ENCODE measurements at places on chromosomes 13 and 19.

DNA sequence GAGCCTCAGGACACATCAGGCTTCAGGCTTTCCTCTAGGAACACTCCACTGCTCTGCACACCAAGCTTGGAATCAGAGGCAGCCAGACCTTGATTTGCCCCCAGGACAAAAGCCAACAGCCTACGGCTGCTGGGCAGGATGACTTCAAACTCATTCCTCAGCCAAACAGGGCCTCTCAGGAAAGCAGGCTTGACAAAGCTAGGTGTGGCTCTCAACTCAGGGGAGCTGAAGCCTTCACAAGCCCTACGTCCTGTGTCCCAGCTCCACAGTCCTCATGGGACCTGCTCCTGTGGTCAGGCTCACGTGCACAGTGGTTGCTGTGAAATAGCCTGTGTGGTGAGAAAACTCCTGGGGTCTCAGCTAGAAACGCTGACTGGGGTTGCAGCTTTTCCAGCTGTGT lies 398.9 kb upstream of the ZNF507 start:
- no peak for DNase-seq

DNA sequence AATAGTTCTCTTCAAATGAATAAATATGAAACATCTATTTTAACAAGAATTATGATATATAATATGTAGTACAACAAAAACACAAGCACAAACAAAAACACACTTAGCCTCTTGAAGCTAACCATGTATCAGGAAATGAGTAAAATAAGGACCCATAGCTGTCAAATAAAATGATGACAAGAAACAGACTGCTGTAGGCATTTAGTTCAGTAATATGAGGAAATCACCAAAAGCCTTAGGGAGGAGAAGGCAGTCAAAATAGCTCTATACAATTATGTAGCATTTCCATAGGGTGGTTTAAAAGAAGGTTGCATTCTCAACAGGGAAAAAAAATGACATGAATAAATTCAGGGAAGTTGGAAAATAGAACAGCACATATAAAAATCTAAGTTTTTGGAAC lies 163.4 kb downstream of the PCDH20 start:
- DNase-seq: no peak

- no peak for DNase-seq
These were observed 21.7 kb downstream of the EDNRB start for GRCh38 chr13:77896977-77897376.

DNA sequence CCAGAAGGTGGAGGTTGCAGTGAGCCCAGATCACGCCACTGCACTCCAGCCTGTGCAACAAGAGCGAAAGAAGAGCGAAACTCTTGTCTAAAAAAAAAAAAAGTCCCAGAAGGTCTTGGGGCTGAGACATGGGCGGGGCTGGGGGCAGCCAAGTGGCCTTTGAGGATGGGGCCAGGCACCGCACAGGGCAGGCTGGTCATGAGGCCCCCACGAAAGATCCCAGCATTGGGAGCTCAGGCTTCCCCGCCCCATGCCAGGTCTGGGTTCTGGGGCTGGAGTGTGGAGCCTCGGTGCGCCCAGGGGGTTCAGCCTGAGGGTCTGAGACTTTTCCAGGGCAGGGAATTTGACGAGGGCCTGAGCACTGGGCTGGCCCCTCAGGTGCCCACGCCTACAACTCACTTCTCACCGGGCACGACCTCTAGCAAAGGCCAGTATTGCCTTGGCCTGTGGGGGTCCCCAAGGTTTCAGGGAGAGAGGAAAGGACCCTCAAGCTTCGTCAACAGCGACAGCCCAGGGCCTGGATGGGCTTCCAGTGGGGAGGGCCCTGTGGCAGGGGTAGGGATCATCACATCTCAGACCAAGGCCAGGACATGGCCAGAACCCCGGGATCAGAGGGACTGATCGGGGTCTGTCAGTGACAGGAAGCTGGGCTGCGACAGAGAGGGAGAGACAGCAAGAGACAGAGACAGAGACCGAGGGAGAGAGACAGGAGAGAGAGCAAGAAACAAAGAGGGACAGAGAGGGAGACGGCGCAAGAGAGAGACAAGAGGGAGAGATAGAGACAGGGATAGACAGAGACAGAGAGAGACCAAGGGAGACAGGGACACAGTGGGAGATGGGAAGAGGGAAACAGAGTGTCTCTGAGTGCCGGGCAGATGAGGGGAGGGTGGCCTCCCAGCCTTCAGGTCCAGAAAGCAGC lies 7.5 kb upstream of the MEX3D start:
- no peak for DNase-seq

DNA sequence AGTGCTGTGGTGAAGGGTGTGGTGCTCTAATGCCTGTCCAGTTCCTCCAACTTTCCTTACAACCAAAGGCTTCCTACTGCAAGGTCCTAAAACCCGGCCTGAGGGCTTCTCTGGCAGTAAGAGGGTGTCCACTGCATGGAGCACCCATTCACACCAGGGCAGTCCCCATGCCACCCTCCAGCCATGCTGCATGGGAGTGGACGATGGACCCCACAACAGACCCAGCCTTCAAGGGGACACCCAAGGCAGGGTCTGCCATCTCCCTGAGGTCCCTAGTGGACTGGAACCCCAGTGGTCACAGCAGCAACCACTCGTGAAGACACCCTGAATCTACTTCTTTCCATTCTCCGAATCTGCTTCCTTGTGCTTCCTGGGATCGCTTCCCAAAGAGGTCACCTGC lies 117.6 kb upstream of the SOX1 start:
- DNase-seq: no peak

GRCh38 chr13:66657165-66657881 lies 572.8 kb downstream of the PCDH9 start:
- DNase-seq: peak; percentile 71

GRCh38 chr19:40502647-40503319 lies 36.0 kb downstream of the SPTBN4 start:
- no peak for DNase-seq

DNA sequence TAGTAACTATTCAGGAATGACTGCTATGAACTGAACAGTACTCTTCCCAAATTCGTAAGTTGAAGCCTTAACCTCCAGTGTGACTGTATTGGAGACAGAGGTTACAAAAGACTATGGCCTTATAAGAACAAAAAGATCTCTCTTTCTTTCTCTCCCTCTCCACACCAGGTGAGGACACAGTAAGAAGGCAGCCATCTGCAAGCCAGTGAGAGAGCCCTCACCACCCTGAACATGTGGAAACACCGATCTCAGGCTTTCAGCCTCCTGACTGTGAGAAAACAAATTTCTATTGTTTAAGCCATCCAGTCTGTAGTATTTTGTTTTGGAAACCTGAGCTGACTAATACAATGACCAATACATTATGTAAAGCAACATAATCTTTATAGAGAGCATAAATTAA lies 888.9 kb downstream of the SLITRK1 start:
- no peak for DNase-seq

GRCh38 chr13:111117289-111117688 lies 2.2 kb downstream of the ARHGEF7 start:
- no peak for DNase-seq

DNA sequence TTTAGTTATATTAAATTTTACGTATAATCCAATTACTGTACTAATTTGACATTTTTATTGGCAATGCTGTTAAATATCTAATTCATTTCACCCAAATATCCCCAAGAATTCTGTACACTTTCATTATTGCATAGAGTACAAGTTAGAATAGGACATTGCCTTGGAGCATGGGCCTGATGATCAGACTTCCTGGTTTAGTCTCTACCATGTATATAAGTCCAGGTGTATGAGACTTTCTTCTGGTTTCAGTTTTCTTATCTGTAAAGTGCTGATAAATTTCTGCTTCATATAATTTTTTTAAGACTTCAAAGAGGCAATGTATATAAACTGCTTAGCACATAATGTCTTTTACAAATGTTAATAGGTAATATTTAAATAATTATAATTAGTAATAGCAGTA lies 179.4 kb downstream of the KLF12 start:
- DNase-seq: no peak
